Naive thymus-derived CD8-positive, alpha-beta T cell (primary cell): ENCODE measurements at places on chromosomes 5 and 9.

GRCh38 chr5:72041654-72042053, 65.6 kb upstream of the MAP1B start:
- peaks cover 22% of the 10 kb centered on the region for H3K27me3 ChIP-seq
- no peak for DNase-seq
- H3K4me1 ChIP-seq, result no peaks in the 10 kb centered on the region
- H3K27ac ChIP-seq, result no peak overlapping the region

GRCh38 chr5:114360816-114361723, 800 bp upstream of the KCNN2 start:
- DNase-seq, result no peak
- peaks cover 5% of the 10 kb centered on the region for H3K4me1 ChIP-seq
- H3K36me3 ChIP-seq, result peaks cover 4% of the 10 kb centered on the region

DNA sequence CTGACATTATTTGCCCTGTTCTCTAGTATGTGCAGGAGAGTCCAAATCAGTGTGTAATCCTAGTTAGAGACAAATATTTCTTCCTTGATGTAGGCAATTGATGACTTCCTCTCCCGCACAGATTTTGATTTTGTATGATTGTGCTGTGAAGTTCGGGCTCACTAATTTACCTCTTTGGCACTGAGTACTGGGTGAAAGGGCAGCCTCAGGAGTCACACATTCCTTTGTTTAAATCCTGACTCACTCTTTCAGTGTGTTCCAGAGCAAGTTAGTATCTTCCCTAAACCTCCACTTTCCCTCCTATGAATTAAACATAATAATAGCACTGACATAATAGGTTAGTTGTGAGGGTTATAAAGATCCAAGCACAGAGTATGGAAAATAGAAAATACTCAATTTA, 269.7 kb downstream of the ISL1 start:
- DNase-seq, result no peak
- H3K4me1 ChIP-seq, result no peaks in the 10 kb centered on the region
- no peak overlapping the region for H3K27ac ChIP-seq
- no peak overlapping the region for H3K4me3 ChIP-seq
- no peaks in the 10 kb centered on the region for H3K27me3 ChIP-seq
- H3K36me3 ChIP-seq, result no peaks in the 10 kb centered on the region

- no peaks in the 10 kb centered on the region for H3K36me3 ChIP-seq
- no peaks in the 10 kb centered on the region for H3K27me3 ChIP-seq
- H3K4me1 ChIP-seq, result no peaks in the 10 kb centered on the region
Measured at GRCh38 chr9:131323629-131324028, 34.1 kb downstream of the PLPP7 start.
